ENCODE measurements at places on chromosomes 4 and X. TPM values are rescaled to one million over a fixed set of nuclear protein-coding genes. Genes with fewer than 3 reads are reported as not detected.

- DNase-seq, result no peak
These were observed 11.8 kb upstream of the ELF2 start for GRCh38 chr4:139188648-139189416.

GRCh38 chr4:41622787-41623186, 84.8 kb downstream of the LIMCH1 start:
- DNase-seq, result no peak

MGAT4D gene
- not detected for total RNA-seq

SYP gene
- 1.5 TPM for total RNA-seq

FAAH2 gene
- 0.60 TPM for total RNA-seq
